ENCODE measurements at places on chromosomes 1 and 21.

DNA sequence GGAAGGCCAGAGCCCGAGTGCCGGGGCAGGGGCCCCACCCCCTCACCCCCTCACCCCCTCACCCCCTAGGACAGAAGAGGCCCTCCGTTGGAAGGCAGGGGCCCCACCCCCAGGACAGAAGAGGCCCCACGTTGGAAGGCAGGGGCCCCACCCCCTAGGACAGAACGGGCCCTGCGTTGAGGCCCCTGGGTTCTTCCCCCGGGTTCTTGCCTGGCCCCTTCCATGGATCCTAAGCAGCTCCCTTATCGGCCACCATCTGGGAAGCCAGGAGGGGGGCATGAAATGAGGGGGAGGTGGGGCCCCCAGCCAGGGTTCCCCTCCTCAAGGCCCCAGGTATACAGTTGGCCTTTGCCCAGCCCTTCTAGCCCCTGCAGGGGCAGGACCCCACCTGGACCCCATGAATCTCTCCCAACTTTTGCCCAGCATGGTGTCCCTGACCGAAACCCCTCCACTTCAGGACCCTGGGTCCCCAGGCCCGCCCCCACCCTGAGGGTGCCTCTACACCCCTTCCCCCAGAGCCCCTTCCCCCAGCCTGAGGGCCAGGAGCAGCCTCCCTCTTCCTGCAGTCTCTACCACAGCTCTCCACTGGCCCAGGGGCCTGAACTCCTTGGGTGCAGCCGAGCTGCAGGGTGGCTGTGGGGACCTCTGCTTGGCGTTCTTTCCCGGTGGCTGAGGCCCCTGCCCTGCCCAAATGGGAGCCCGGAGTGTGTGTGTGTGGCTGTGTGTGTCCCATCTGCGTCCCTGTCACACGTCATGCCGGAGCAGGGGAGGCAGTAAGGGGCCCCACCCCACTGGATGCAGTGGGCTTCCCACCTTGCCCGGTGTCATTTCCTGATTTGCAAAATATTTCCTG lies 4.3 kb upstream of the VWA1 start:
- DNase-seq: no peak

DNA sequence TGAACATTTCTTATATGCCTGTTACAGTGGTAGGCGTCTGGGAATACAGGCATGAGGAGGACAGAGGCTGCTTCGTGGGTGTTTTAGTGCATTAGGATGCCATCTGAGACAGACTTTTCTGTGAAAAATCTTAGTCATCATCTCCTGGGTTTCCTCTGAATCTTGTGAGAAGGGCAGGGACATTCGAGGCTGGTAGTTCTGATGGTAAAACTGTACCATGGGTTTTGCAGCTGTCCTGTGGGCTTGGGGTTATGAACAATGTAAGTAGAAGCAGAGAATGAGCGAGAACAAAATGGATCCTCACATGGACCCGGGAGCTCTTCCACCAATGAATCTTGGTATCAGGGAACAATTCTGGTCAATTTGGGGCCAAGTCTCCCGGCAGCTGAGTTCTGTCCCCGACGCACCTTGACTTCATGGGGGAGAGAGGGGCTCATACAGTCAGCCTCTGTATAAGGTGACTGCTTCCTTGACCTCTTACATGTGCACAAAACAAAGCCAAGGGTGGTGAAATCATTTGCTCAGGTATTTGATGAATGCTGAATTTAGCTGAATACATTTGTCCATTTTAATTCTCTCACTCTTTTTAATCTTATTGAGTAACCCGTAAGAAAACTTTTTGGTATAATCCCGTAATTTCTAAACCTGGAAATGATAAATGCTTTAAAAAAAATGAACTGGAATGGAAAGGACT lies 63.6 kb upstream of the ERRFI1 start:
- no peak for DNase-seq

- no peak for DNase-seq
These were observed 60.2 kb downstream of the PACC1 start for GRCh38 chr1:212354464-212354863.

DNA sequence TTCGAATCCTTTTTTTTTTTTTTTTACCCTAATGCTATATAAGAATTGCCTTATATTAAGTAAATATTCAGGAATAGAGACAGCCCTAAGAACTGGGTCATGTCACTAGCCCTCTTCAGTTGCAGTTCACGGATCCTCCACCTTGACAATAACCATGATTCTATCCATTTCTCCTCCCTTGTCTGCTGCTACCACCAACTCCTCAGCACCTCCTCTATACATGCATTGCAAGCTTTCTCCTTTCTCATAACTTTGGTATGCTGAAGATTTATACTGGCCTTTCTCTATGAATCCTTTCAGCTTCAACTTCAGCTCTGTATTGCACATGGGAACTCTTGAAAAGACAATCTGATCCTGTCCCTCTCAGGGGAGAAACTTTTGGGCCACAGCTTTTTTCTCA lies 14.3 kb upstream of the DR1 start:
- DNase-seq: no peak

DNA sequence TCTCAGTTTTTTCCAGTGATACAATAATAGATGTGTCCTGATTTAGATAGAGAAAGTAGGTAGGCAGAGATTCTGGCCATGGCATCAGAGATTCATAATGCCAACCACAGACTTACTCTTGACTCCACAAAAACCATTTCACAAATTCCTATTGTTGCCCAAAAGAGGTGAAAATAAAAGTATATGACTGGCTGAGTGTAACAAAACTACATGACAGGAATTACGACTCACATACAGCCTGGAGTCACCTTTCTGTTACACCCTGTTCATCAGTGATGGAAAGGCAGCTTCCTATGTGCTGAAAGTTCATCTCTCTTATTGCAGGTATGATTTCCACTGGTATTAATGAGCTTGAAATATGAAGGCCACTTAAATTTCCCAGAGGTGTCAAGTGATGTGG lies 72.3 kb downstream of the MPZL1 start:
- DNase-seq: no peak
